Left colon (tissue), 2 donors: ENCODE measurements at places on chromosomes 3 and 15. TPM values are rescaled to one million over a fixed set of nuclear protein-coding genes. Genes with fewer than 3 reads are reported as not detected.

The PGBD4 gene
- total RNA-seq = 1.4 TPM

The RMDN3 gene
- total RNA-seq = 32.4 TPM

The GOLGA6D gene
- not detected for total RNA-seq

The GOLGA6L4 gene
- 3.5 TPM for total RNA-seq

The ATP2B2 gene
- 0.06 TPM for total RNA-seq

The SEMA6D gene
- 52.6 TPM for total RNA-seq

The LDHAL6B gene
- not detected for total RNA-seq

The TNNC1 gene
- total RNA-seq = 0.64 TPM

The FBXO40 gene
- total RNA-seq = not detected

The SLC2A2 gene
- not detected for total RNA-seq

The GOLGA8M gene
- total RNA-seq = not detected

The CACNA2D3 gene
- 0.24 TPM for total RNA-seq

The WDR72 gene
- 1.2 TPM for total RNA-seq

The LRRC31 gene
- 38.5 TPM for total RNA-seq

The OXTR gene
- total RNA-seq = 0.76 TPM

The ACAN gene
- 0.21 TPM for total RNA-seq

DNA sequence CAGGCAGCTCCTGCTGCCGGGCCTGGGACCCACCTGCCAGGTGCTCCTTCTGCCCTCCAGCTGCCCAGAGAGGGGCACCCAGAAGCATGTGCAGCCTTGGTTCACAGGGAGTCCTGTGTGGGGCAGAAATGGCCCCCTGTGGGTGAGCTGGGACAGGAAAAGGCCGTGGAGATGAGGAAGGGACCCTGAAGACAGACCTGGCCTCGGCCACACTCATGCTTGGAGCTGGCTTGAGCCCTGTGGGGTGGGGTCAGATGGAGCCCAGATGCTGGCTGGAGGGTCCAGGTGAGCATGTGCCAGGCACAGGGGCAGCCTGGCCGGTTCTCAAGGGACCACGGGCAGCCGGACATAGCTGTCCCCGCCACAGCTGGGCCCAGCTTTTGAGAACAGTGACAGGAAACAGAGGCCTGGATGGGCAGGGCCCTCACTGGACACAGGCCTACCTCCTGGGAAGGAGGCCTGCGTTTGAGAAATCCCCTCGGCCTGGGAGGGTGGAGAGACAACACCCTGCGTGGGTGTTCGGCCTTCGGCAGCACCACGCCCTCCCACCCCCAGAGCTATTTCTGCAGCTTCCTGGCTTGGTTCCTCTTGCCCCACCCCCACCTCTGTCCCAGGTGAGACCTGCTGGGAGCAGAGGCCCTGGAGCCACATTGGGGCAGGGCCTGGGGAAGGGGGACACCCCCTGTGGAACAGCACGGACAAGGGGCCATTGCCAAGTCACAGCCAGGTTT is 132.6 kb upstream of the MEF2A start:
- DNase-seq = peak; percentile 86

GRCh38 chr3:180265551-180265950 is 228.8 kb upstream of the PEX5L start:
- no peak for DNase-seq

- no peak for DNase-seq
Measured at GRCh38 chr15:78750566-78750965, 60.7 kb downstream of the ADAMTS7 start.

GRCh38 chr3:133138017-133138416 is 99.8 kb downstream of the TMEM108 start:
- no peak for DNase-seq

DNA sequence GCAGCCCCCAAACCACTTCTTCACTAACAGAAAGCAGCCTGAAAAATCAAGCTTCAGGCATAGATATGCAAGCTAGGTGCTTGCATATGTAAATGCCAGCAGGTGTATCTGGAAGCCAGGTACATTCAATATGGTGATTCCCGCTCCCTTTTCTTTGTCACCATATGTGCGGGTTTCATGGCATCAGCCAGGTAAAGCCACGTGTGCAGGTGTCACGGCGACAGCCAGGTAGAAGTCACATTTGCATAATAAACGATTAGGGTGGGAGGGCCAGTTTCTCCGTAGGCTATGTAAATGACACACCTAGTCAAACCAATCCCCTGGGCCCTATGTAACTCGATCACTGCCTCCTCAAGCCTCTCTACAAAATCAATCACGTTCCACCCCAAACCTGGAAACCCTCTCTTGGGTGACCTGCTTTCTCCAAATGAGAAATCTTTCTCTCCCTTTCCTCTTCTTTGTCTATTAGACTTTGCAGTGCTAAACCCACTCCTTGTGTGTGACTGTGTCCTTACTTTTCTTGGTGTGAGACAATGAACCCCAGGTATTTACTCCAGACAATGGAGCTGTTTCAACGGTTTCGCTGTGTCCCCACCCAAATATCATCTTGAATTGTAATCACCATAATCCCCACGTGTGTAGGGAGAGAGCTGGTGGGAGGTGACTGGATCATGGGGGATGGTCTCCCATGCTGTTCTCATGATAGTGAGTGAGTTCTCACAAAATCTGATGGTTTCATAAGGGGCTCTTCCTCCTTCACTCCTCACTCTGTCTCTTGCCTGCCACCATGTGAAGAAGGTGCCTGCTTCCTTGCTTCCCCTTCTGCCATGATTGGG is 44.6 kb downstream of the ONECUT1 start:
- no peak for DNase-seq

DNA sequence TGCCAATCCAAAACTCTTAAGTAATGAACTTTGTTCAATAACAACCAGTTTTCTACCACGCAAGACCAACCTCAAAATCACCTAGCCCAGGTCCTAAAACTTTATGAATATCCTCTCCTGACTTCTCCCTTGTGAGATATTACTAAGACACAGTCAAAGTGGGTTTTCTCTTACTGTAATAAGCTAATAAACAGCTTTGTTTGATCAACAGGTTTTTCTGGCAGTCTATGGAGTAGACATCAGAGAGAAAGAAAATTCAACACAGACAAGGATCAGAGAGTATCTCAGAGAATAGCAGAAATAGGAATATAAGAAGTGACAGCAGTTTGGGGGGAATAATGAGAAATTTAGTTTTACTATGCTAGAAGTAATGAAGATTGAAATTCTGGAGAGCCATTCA is 79.6 kb downstream of the NR2E3 start:
- no peak for DNase-seq

GRCh38 chr3:107958146-107958545 is 132.7 kb downstream of the CD47 start:
- no peak for DNase-seq

GRCh38 chr3:102098130-102098885 is 249.0 kb downstream of the NFKBIZ start:
- no peak for DNase-seq

DNA sequence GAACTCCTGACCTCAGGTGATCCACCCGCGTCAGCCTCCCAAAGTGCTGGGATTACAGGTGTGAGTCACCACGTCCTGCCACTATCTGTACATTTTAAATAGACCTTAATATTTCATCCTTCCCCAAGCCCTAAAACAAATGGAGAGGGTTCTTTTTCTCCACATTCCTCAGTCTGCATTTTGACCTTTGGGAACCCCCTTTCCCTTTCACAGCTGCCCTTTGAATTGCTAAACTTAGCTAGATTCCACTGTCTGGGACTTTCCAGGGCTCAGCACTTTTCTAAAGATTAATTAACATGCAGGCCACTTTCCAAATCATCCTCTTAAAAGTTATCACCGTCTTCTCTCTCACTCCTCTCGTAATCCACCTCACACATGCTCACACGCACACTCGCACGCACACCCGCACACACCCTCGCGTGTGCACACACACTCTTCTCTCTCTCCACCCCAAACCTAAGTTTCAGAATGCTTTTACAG is 124.2 kb downstream of the TMCO5A start:
- DNase-seq = no peak

DNA sequence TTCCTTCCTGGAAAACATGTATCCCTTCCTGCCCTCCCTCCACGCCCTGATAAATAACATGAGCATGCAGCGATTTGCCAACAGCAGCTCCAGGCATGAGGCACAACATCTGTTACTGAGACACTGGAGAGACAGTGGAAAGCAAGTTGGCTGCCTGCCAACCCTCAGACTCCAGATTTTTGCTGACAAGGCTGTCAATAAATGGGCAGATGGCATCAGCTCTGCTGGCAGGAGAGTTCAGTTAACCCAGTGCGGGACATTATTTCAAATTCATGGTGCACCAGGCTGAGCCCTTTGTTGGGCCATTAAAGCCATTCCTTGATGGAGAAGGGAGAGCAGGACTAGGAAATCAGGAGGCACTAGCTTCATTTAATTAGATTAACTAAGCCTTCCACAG is 293.3 kb downstream of the MEX3B start:
- peak; percentile 38 for DNase-seq

DNA sequence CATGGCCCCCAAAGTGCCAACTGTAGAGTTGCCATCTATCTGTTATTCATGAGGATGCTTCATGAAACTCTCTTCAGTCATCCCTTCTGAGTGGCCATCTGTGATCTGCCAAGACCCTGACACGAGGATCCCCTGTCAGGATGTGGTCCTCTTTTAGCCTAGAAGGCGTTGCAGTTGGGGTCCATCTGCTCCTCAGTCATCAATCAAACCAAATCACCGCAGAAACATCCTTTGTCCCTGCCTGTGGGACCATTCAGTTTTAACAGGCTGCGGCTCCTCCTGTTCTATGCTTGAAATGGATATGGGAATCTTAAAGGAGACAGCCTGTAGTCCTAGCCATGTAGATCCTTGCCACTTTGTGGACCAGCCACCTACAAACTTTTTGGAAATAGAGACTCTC is 5.9 kb upstream of the RPS27L start:
- no peak for DNase-seq

- no peak for DNase-seq
Measured at GRCh38 chr3:128749035-128749434, 23.1 kb downstream of the RAB7A start.

DNA sequence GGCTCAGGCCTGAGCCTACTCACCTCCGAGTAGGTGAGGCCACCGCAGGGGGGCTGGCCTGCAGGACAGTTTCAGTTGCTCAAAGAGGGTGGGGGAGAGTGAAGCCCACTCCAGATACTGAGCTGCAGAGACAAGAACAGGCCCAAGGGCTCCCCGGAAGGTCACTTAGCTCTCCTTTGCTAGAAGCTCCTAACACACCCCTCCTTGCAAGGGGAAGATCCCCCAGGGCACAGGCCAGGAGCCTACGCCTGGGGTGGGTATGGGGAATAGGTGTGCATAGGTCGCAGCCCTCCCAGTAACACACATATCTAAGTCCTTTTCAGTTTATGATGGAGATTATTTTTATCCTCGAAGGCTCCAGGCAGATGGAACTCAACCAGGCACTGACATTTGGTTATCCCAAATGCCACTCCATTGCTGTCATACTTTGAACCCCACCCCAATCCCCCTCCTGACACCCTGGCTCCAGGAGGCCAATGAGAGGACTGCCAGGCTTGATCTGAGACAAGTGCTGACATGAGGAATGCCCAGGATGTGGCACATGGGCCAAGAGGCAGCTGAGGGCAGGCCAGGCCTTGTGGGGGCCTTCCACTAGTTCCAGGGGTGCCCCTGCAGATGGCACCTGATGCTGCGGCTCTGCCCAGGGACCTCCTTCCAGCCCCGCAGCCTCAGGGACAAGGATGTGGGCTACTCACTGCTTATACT is 1.1 kb upstream of the MUSTN1 start:
- no peak for DNase-seq

- no peak for DNase-seq
Measured at GRCh38 chr3:144003051-144003450, 31.4 kb downstream of the DIPK2A start.

GRCh38 chr15:100787567-100788417 is 91.8 kb upstream of the ALDH1A3 start:
- no peak for DNase-seq

DNA sequence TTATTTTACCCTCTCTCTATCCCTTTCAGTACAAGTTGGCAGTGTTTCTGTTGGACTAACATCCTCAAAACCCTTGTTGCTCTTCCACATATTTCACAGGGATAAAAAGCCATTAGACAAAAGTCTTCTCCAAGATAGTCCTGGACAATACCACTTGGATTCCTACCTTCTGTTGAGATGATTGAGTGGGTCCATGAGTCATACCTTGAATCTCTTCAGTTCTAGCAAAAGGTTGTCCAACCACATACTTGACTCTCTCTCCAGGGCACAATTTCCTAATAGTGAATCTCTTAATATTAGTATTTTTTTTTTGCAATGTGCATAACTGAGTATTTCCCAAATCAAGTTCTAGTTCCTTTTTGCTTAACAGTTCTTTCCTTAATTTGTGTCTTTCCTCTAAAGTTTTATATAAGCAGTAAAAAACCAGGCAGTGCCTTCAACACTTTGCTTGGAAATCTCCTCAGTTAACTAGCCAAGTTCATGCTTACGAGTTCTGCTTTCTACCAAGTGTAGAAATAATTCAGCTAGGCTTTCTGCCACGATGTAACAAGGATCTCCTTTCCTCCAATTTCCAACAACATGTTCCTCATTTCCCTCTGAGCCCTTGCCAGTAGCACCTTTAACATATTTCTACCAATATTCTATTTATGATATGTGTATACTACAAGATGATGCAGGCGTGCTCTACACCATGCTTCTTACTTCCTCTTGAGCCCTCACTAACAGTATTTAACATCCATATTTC is 68.3 kb upstream of the NEO1 start:
- no peak for DNase-seq

GRCh38 chr3:140568842-140569520 is 108.9 kb upstream of the TRIM42 start:
- no peak for DNase-seq

- no peak for DNase-seq
Measured at GRCh38 chr3:148601766-148602685, 95.7 kb upstream of the AGTR1 start.

DNA sequence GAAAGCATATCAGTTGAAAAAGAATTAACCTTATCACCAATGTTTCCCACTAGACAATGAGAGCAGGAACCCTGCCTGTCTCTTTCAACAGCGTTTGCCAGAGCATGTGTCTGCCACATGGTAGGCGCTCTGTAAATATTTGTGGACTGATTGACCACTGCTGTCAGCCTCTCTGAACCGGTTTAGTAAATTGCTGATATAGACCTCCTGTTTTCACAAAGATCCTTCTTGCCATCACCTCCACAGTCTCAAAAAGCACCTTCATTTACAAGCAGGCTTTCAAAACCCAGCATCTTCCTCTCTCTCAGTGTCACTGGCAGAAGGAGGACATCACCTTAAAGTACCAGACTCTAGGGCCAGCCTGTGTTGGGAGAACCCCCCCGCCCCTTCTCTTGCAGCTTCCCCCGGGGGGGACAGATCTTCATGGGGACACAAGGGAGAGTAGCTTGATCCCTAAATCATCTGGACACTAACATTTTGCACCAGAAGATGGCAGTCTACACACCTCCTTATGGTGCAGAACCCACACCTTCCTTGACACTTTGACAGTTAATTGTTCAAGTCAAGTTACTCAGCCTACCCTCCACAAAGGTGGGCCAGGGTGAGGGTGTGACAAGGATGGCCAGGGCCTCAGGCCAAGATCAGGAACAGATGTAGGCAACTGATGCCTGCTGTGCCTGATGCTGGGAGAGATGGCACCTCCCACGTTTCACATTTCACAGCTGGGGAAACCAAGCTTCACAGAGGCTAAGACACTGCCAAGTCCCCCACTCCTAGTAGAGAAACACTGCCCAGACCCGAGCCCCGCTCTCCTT is 37.8 kb upstream of the USP3 start:
- DNase-seq = peak; percentile 49

GRCh38 chr15:58404020-58404419 is 27.8 kb upstream of the LIPC start:
- DNase-seq = no peak

- peak; percentile 81 for DNase-seq
Measured at GRCh38 chr3:50237754-50238548, 1.9 kb downstream of the GNAI2 start.

- no peak for DNase-seq
Measured at GRCh38 chr3:101963902-101964362, 114.6 kb downstream of the NFKBIZ start.
